Spinal cord (tissue), 10 donors: ENCODE measurements at places on chromosomes 4 and X.

DNA sequence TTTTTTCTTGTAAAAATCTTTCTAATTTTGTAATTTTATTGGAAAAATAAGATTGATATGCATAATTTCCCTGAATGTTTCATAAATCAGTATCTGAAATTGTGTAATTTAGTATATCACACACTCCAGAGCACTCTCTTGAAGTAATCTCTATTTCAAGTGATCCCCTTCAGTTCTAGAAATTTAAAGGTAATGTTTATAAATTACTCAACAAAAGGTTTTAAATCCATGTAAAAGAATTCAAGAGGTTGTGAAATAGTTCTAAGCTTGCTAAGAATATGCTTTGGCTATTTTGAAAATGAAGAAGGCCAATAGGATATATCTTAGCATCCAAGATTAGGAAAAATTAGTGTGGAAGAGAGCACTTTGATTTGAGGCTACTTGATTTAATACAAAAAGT lies 28.2 kb downstream of the SMARCAD1 start:
- no peak for DNase-seq

DNA sequence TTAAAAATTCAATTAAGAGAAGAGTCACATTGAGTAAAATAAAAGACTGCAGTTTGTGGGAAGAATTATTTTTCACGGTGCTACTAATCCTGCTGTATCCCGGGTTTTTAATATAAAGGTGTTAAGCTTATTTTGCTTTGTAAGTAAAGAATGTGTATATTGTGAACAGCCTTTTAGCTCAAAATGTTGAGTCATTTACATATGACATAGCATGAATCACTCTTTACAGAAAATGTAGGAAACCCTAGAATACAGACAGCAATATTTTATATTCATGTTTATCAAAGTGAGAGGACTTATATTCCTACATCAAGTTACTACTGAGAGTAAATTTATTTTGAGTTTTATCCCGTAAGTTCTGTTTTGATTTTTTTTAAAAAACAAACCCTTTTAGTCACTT lies 39.7 kb downstream of the IRS4 start:
- no peak for DNase-seq

DNA sequence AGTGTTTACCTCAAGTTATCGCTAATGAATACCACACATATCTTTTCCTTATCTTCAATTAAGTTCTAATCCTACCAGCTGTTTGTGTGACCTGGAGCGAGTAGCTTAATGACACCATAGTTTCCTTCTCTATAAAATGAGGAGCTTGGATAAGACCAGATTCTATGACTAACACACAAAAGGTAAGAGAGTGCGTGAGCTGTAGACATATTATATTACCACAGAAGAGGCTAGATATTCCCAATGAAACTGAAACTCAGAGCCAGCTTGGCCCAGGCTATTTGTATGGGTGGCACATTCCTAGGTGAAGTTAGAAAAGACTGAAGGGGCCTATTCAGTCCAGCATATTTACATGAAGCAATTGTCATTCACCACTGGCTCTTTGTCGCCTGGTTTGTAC lies 30.2 kb downstream of the ASB5 start:
- no peak for DNase-seq

DNA sequence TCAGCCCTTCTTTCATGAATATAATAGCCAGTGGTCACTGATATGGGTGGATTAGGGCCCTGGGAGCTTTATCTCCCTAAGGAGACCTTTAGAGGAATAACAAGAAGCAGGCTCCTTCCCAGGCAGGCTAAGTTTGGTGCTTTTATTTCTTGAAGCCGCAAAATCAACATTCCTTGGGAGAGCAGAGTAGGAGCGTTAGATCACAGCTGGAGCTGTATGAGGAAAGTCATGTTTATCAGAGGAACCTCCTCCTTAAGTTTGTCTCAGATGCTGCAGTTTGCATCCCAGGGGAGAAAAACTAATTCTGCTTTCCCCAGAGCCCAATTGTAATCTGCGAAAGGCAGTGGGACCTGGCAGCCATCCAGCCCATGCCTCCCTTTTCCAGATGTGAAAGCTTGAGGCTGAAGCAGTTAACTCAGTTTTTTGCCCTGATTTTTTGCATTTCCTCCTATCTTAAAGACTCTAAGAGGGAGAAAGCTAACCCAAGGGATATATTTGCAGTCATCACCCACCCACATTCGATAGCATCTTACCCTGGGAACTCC lies 186.0 kb upstream of the FRMPD4 start:
- no peak for DNase-seq

DNA sequence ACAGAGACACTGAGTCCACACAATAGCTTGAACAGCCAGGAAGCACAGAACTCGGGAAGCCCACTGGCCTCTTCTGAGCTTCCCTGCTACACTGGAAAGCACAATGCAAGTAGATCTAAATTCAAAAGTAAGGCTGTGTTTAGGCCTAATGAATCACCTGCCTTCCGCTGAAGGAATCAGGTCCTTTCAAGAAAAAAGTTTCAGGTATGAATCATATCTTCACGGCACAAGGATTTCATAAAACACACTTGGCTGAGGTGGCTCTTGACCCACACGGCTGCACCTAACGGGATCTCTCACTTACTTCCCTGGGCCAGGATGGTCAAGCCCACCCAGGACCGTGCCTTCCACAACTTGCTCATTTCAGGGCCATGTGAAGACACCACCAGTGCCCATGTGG lies 59.3 kb downstream of the IRF2 start:
- no peak for DNase-seq

DNA sequence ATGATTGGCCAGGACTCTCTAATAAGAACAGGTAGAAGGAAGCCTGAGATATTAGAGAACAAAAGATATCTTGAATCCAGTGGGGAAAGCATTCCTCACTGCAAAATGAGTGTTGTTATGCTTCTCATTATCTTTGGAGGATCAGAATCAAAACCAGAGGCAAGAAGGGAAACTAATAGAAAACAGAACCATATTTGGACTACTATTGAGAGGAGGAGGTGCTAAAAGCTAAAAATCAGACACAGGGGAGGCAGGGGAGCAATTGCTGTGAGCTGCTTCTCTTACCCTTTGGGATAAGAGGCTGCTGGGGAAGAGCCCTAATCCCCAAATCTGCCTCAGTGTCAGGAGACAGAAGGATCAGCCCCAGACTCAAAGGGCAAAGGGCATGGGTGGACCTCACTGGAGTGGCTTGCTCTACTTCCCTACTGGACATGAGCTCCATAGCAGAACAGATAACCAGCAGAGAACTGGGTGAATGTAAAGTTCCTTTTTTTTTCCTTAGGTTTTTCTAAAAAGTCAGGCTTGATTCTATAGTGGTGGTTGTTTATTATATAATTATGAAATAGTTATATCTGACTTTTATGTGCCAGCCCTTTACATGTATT lies 60.1 kb downstream of the SEPTIN11 start:
- DNase-seq = no peak

- DNase-seq = no peak
Observed at GRCh38 chr4:119310826-119311225, 11.1 kb downstream of the FABP2 start.

GRCh38 chr4:7929118-7929951 lies 10.3 kb downstream of the AFAP1 start:
- DNase-seq = no peak

- peak; percentile 6 for DNase-seq
Observed at GRCh38 chrX:121161501-121161933, 114.1 kb downstream of the GLUD2 start.

DNA sequence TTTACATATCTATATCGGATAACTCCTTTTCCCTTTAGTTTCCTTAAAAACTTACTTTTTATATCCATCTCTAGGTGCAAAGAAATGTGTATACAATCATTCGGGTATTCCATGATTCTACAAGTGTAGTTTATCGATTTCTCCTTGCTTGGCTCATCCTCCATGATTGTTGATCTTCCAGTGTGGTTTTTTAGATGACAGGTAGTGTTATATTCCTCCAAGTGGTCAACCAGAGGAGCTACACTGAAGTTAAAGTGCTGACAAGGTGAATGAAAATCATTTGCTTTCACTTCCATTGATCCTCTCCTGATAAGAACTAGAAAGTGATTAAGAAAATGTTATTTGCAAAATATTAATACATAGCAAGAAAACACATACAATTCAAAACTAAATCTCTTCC lies 38.5 kb downstream of the TMEM156 start:
- DNase-seq = no peak

GRCh38 chr4:168521721-168522120 lies 24.9 kb downstream of the PALLD start:
- no peak for DNase-seq

DNA sequence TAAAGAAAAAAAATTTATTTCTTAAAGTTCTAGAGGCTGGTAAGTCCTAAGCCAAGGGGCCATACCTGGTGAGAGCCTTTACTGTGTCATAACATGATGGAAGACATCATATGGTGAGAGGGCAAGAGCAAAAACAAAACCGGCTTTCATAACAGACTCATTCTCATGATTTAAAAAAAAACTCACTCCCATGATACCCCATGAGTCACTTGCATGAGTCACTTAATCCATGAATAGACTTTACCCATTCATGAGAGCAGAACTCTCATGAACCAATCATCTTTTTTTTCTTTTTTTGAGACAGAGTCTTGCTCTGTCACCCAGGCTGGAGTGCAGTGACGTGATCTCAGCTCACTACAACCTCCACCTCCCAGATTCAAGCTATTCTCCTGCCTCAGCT lies 369.7 kb upstream of the DIAPH2 start:
- no peak for DNase-seq

- DNase-seq = no peak
Observed at GRCh38 chr4:7457201-7458065, 22.7 kb upstream of the PSAPL1 start.

DNA sequence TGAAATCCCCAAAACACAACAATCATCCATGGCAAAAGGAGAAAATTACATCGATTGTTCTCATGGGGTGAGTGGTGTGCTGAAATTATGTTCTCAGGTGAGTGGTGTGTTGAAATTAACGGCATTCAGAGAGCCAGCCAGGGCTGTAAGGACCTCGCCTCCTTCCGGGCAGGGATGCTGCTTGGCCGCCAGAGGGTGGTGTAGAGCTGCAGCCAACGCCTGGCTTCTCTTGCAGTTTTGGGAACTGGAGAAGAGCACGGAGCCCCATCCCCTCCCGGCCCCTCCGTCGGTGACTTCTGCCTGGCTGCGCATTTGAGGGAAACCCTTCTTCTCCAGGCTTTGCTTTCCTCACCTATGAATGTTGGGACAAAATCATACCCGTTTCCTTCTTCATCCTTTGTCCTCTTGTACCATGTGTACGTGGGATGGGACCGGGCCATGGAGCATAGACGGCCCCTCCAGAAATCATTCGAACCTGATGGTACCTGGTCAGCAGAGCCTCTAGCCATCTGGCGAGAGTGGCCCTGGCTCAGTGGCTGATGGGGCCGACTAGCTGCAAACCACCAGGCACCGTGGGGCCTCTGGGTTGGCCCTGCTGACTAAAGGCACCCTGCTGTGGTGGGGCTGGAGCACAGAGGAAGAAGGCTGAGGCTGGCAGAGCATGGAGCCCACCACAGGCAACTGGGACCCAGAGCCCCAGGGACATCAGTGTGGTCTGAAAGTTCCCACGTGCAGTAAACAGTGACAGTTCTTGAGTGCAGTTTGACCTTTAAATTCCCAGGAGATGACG lies 28.4 kb downstream of the TRMT44 start:
- DNase-seq = peak; percentile 71

- no peak for DNase-seq
Observed at GRCh38 chrX:64580035-64580434, 184.8 kb upstream of the MTMR8 start.

- DNase-seq = peak; percentile 6
Observed at GRCh38 chrX:12901486-12901885, 4.9 kb upstream of the TLR8 start.

DNA sequence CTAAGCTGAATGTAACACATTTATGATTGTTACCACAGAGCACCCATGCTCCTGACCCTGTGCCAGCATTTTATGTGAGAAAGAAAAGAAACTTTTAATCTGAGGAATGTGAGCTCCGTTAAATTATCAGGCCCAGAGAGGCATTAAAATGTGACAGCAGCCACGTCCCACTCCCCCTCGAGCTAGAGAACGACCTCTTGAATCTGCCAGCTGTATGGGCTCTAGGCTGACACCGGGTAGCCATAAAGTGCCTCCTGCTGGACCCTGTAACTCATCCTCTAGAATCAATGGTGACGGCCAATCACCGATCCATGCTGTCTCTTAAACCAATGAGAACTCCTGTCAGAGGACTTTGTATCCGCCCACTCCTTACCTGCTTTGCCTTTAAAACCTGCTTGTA lies 110.2 kb upstream of the ADRA2C start:
- DNase-seq = no peak
